LHCN-M2 (cell line): ENCODE measurements at places on chromosomes 11 and 22. TPM values are rescaled to one million over a fixed set of nuclear protein-coding genes. Genes with fewer than 3 reads are reported as not detected.

Gene ZPR1
- 67.5 and 78.7 TPM in 2 replicates for total RNA-seq

Gene GALR3
- total RNA-seq: not detected in 2 replicates

Gene MOV10L1
- 0.23 and 0.32 TPM in 2 replicates for total RNA-seq

Gene OR2AT4
- not detected in 2 replicates for total RNA-seq

Gene SPECC1L
- 34.0 and 39.9 TPM in 2 replicates for total RNA-seq

Gene OR4D11
- not detected in 2 replicates for total RNA-seq

Gene PNPLA2
- total RNA-seq: 43.7 and 45.4 TPM in 2 replicates

Gene TP53AIP1
- not detected in 2 replicates for total RNA-seq

Gene CSNK1E
- 121 and 134 TPM in 2 replicates for total RNA-seq

Gene SAA2
- not detected in 2 replicates for total RNA-seq

Gene SMTNL1
- not detected in 2 replicates for total RNA-seq

Gene PATZ1
- 14.7 and 18.3 TPM in 2 replicates for total RNA-seq

Gene BAIAP2L2
- total RNA-seq: 0.06 and 0.13 TPM in 2 replicates

Gene PLAAT5
- total RNA-seq: not detected in 2 replicates

Gene SLC29A2
- not detected in 2 replicates for total RNA-seq

Gene LRRC4C
- not detected in 2 replicates for total RNA-seq

Gene GAL
- not detected in 2 replicates for total RNA-seq
